NCI-H510A treated with DMSO at 0.1 percent for 48 hours (cell line): ENCODE measurements at places on chromosomes 4 and X.

- no peak for DNase-seq
Observed at GRCh38 chr4:4689694-4690440, 148.0 kb upstream of the STX18 start.

GRCh38 chrX:95383778-95384177 lies 1300.9 kb upstream of the DIAPH2 start:
- no peak for DNase-seq

- DNase-seq = no peak
Observed at GRCh38 chr4:73036123-73036522, 33.4 kb downstream of the COX18 start.

DNA sequence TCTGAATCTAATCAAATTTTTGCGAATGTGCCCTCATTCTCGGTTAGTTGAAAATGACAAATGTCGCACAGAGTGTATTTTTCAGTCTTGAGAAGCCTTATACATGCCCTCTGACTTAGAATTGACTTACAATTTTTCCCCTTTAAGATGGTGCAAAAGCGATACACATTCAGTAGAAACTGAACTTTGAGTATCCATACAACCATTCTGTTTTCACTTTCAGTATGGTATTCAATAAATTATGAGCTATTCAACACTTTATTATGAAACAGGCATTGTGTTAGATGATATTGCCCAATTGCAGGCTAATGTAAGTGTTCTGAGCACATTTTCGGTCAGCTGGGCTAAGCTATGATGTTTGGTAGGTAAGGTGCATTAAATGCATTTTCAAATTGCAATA lies 43.4 kb downstream of the SLC9A7 start:
- no peak for DNase-seq

DNA sequence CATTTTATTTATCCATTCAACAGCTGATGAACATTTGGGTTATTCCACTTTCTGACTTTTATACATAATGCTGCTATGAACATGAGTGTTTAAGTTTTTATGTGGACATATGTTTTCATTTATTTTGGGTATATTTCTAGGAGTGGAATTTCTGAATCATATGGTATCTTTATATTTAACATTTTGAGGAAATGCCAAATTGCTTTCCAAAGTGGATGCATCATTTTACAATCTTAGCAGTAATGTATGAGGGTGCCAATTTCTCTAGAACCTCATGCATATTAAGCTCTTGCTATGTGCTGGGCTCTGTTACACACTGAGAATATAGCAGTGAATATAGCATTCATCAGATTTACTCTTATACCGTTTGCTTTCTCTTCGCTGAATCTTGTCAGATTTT lies 983.7 kb downstream of the STIM2 start:
- DNase-seq = no peak

DNA sequence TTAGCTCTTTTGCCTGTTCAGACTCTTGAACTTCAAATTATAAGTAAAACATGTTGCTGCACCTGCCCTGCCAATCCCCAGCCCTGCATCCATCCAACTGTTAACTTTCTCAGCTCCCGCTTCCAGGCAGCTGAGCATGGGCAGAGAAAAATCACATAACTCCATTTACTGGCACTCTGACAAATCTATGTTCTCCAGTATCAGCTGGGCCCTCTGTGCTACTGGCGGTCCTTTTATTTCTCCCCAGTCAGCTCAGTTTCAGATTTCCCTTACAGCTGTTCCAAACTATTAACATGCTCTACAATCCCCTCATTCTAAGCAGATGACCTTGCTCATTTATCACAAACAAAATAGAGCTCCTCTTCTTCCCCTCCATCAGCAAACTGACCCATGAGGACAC lies 240.4 kb upstream of the TET2 start:
- DNase-seq = no peak

GRCh38 chr4:6408263-6408662 lies 64.2 kb downstream of the PPP2R2C start:
- no peak for DNase-seq

DNA sequence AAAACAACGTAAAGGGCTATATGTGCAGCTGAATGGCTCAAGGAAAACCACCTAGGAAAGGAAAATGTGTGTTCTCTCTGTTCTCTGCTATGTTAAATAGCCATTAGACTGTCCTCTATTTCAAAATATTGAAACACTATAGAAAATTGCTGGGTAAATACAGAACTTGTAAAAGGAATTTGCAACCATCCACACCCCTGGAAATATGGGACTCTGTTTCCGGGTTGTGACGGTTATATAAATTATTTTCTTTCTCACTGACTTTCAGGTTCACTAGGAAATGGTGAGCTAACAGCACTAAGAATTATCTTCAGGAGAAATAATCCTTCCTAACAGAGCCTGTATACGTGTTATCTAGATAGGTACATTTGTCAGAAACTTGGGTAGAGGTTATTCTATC lies 161.0 kb upstream of the DKK2 start:
- DNase-seq = no peak

DNA sequence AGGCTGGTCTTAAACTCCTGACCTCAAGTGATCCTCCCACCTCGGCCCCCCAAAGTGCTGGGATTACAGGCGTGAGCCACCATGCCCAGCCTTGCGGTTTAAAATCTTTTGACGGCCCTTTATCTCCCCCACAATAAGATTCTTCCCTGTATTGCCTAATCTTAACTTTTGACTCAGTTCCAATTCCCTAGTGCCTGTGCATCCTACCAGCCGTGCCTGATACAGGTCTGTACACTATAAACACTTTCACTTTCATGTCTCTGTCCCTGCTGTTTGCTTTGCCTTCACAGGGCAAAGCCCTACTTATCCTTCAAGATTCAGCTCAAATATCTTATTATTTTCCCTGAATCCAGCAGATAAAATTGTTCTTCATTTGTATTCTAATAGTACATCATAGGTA lies 74.6 kb downstream of the WDR44 start:
- DNase-seq = no peak

GRCh38 chr4:123812066-123812390 lies 415.4 kb downstream of the SPRY1 start:
- DNase-seq = no peak

GRCh38 chr4:819401-820229 lies 6.3 kb downstream of the CPLX1 start:
- no peak for DNase-seq

GRCh38 chrX:33252306-33252825 lies 41.0 kb upstream of the DMD start:
- no peak for DNase-seq

- no peak for DNase-seq
Observed at GRCh38 chr4:25951390-25951952, 37.5 kb downstream of the SMIM20 start.

- no peak for DNase-seq
Observed at GRCh38 chrX:147315483-147315882, 500.9 kb upstream of the CXorf51A start.

GRCh38 chr4:55458164-55458563 lies 62.4 kb downstream of the TMEM165 start:
- DNase-seq = no peak

- no peak for DNase-seq
Observed at GRCh38 chr4:127211650-127212560, 420.9 kb upstream of the INTU start.

DNA sequence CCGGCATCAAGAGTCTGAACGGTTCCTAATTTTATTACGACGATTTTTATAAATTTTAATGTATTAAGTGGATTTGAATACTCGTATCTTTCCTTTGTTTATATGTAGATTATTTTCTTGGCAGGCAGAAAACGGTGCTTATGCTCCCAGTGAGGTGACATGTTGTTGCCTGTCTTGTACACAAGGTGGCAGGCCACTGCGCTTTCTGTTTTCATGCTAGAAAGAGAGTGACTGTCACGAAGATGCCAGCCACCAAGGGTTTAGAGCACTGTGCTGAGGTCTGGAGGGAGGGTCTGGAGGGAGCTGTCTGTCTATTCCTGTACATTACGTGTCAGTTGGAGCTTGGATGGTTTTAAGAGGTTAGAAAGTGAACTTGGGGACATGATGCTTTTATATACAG lies 87.7 kb downstream of the SHROOM2 start:
- peak; percentile 10 for DNase-seq

GRCh38 chr4:8061573-8061972 lies 97.0 kb downstream of the ABLIM2 start:
- no peak for DNase-seq

- no peak for DNase-seq
Observed at GRCh38 chr4:184373886-184374405, 100.4 kb downstream of the IRF2 start.

- no peak for DNase-seq
Observed at GRCh38 chr4:162164906-162165510, 1.2 kb upstream of the FSTL5 start.

- no peak for DNase-seq
Observed at GRCh38 chr4:32440391-32440790, 1720.2 kb downstream of the PCDH7 start.

GRCh38 chrX:153520287-153520917 lies 3.0 kb downstream of the ATP2B3 start:
- DNase-seq = no peak

DNA sequence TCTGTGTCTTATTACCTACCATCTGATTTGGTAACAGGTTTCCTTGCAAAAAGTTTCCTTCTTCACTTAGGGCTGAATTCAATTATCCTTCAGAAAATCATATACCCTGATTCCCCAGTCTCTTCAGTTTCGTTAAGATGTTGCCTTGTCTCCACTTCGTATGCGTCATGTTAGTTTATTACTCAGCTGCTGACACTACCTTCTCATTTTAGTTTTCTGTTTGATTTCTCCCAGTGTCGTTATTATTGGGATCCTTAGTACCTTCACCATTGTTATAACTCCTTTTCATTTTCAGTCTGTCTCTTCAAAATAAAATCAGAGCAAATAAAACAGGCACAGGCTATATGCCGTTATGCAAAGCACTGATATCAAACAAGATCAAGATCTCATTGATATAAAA lies 87.5 kb upstream of the RBPJ start:
- DNase-seq = no peak

DNA sequence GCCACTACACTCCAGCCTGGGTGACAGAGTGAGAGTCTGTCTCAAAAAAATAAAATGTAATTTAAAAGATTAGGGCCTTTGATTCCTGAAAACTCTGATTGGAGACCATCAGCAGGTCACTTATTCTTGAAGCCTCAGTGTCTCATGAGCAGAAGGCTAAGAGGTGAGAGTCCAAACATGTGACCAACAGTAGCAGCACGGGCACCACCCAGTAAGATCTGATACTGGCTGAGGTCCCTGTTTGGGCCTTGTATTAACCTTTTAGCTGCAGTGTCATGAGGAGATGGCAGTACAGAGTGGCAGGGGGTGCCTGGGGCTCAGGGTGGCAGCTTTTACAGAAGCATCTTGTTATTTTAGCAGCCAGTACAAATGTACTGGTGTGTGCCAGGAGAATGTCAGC lies 89.3 kb downstream of the FHDC1 start:
- peak; percentile 67 for DNase-seq

GRCh38 chr4:152095701-152096070 lies 334.9 kb upstream of the GATB start:
- DNase-seq = no peak

- no peak for DNase-seq
Observed at GRCh38 chrX:71871367-71871766, 39.3 kb upstream of the NHSL2 start.

GRCh38 chr4:54942721-54943120 lies 182.7 kb downstream of the KDR start:
- no peak for DNase-seq

- no peak for DNase-seq
Observed at GRCh38 chrX:87525771-87526229, 8.2 kb downstream of the KLHL4 start.

- DNase-seq = no peak
Observed at GRCh38 chrX:95953564-95953963, 731.1 kb upstream of the DIAPH2 start.

- DNase-seq = no peak
Observed at GRCh38 chrX:2888309-2888708, 40.8 kb downstream of the ARSD start.

GRCh38 chrX:100649550-100650356 lies 5.8 kb downstream of the SRPX2 start:
- no peak for DNase-seq

- DNase-seq = no peak
Observed at GRCh38 chr4:64508089-64508488, 98.8 kb upstream of the TECRL start.

- no peak for DNase-seq
Observed at GRCh38 chr4:102675141-102675540, 85.6 kb downstream of the MANBA start.

DNA sequence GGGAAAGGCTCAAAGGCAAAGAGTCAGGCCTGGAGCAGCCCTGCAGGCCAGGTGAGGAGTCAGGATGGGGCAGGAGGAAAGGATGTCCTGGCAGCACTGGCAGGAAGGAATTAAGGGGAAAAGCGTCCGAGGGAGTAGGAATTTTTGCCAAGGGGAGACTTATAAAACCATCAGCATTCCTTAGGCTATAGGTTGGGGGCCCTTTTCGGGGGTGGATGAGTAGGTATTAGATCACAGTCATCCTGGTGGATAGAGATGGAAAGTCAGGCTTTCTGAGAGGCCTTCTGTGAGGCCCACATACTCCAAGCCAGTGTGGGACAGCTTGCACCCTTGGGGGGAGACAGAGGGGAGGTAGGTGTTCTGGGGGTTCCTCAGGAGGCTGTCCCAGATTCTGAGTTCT lies 12.3 kb downstream of the STARD8 start:
- no peak for DNase-seq

DNA sequence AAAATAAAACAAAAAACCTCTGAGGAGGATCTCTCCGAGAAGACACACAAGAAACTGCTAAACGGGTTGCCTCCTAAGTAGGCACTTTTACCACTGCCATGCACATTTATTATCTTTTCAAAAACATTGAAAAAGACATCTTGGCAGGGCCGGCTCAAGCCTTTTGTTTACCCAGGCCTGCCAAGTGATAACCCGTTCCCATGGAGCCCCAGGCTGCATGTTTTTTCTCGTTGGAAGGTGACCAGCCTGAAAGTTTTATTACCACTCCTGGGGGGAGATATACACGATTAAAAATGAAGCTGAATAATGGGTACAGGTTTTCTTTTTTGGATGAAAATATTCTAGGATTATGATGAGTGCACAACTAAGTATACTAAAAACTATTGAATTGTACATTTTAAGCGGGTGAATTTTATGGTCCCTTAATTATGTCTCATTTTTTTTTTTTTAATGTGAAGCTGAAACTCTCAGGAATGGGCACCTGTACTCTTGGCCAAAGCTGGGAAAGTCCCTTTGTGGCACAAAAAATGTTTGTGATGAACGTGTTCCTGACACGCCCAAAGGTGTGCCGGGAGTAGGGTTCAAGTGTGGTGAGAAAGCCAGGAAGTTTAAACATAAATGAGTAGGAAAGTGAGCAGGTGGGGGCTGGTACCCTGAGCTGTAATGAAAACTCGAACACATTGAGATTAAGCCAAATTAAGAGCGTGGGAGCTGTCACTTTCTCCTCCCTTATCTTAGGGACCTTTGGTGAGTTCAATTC lies 1.5 kb upstream of the MAP7D2 start:
- no peak for DNase-seq

GRCh38 chrX:109040057-109040456 lies 303.7 kb upstream of the IRS4 start:
- DNase-seq = no peak

GRCh38 chr4:133188433-133189146 lies 39.5 kb downstream of the PCDH10 start:
- no peak for DNase-seq

- peak; percentile 52 for DNase-seq
Observed at GRCh38 chr4:74531963-74532794, 87.2 kb downstream of the AREG start.
